ENCODE measurements at places on chromosomes 6 and 20.

DNA sequence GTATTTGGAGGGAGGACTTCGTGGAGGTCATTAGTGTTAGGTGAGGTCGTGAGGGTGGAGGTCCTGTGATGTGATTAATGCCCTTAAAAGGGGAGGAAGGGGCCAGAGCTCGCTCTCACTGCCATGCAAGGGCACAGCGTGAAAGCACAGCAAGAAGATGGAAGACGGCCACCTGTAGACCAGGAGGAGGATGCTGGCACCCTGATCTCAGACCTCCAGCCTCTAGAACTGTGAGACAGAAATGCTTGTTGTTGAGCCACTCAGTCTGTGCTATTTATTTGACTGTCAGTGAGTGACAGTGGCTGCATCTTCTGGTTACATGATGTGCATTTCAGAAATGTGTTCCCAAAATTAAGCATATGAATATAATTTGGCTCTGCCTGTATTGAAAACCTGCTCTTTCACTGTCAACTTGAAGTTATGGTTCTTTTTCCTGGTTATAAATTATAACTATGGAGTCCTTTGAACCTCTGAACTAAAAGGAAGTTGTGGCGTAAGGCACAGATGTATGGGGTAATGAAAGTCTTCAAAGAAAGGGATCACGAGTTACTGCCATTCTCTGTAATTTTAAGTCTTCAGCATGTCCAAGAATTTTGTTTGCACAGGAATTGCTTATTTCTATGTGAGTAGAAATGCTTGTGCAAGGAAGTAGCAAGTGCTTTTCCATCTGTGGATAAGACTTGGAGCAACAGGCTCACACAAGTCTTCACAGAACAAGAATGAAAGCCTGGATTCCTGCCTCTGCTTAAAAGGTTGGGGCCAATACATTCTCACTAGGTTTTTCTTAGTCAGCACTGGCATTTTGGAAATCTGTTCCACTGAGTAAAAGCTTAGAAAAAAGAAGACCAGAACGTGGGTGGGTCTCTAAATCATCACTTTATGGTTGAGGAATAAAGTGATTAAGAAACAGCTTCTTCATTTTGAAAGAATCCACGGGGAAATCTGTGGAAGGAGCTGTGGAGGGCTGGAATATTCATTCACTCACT is 10.3 kb downstream of the PPP1R14C start:
- DNase-seq, result no peak

GRCh38 chr6:85058806-85059205 is 294.4 kb upstream of the TBX18 start:
- no peak for DNase-seq

DNA sequence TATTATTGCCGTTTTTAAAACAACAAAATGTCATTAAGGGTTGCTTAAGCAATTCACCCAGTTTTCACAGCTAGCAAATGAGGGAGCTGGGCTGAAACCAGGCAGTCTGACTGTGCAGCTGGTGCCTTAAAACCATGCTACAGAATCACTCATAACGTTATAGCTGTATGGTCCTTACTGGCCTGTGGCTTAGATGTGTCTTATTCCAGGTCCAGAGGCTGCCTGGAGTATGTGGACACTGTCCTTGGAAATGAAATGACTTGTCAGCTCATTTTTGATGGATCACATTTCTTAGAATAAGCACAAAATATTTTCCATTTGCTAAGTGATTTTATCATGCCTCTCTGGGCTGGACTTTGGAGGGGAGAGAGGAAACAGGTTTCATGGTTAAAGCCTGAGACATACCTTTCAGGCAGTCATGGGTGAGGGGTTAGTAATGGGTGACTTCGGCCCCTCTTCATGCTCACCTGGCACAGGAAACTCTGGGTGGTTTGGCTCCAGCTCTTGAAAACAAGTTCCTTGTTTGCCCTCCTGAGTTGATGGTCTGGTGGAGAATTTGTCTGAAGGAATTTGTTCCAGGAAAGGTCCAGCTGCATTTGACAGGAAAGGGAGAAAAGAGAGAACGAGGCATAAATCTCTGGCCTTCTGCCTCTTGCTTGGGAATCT is 823.2 kb downstream of the DHX35 start:
- DNase-seq, result no peak

DNA sequence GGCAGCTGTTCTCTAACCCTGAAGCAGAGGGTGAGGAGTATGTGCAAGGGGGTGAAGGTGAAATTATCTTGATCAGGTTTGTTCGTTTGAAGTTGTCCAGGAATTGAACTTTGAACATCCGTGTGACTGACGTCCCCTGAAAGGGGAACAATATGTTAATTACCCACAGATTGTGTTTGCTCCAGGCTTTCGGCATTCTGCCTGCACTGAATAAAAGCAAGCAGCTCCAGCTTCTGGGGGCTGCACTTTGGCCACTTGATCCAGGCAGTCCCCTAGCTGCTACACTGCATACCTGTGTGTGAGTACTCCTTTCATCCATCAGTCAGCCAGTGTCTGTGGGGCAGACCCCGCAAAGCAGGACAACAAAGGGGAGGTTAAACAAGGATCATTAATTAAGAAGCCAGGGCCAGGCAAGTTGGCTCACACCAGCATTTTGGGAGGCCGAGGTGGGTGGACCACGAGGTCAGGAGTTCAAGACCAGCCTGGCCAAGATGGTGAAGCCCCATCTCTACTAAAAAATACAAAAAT is 104.8 kb upstream of the BTN3A2 start:
- DNase-seq, result no peak

GRCh38 chr6:162907876-162908481 is 180.2 kb downstream of the PACRG start:
- no peak for DNase-seq

DNA sequence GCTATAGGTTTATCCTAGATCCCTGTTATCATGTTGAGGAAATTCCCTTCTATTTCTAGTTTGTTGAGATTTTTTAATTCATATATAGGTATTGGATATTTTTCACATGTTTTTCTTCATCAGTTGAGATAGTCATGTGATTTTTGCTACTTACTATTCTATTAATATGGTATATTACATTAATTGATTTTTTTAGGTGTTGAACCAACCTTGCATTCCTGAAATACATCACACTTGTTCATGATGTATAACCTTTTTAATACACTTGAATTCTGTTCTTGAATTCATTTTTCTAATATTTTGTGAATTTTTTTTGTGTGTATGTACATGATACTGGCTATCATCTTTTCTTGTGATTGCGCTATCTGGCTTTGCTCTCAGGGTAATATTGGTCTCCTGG is 25.5 kb upstream of the CAP2 start:
- no peak for DNase-seq

- DNase-seq, result no peak
Measured at GRCh38 chr6:161476711-161477110, 202.8 kb upstream of the AGPAT4 start.

DNA sequence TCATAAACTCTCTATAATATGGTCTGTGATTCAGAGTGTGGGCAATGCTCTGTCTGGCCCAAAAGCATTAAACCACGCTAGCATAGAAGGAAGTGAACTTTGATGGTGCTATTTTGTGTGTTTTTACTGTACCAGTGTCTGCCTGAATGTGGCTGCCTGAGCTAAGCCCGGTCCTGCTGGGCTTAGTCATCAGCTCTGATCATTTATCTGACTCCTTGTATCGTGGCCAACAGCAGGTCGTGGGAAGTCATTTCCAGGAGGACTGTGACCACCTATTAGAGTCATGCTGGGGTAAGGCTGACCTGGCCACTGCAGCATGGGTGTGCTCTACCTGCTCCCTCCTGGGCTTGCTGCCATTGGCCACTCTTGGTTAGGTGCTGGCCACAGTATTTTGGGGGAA is 239.1 kb upstream of the CEP162 start:
- DNase-seq, result no peak

GRCh38 chr20:54116550-54117235 is 46.3 kb upstream of the BCAS1 start:
- DNase-seq, result no peak

DNA sequence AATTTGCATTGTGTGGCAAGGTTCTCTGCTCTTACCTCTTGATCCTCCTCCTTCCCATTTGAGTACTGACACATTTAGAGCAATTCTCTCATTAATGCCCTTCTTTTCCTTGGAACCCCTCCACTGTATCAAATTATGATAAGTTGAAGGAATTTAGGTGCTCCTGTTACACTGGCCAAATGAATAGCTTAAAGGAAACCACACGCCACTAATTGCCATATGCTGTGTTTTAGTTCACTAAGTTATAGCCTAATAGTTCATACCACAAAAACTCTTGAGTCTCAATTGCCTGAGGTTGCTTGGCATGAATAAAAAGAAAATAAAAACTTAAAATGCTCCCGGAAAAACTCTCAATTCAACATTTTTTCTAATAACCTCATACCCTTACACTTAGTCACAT is 1239.3 kb downstream of the EPHA7 start:
- no peak for DNase-seq

- no peak for DNase-seq
Measured at GRCh38 chr6:166561771-166562359, 24.6 kb downstream of the RAMACL start.

DNA sequence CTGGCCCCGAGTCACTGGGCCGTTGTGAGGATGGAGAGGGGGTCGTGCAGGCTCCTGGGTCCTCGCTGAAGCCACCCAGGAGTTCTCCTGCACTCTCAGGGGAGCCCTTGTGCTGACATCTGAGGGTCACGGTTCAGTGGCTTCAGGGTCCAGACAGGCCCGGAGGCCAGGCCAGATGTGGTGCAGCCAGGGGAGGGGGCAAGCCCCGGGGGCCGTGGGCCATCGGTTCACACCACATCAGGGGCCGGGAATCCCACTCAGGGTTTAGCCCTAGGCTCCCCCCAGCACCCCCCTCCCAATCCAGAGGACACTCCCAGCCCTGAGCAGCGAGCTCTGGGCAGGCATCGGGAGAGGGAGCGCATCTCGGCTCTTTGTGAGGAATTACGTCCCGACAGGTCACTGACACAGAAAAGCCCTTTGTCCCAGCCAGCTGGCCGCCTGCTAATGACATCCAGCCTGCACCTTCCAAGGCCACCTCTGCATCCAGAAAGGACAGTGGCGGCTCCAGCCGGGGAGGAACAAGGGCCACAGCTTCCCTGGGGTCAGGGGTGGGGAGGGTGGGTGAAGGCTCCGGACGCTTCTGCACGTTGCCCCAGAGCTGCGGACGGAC is 6.4 kb upstream of the CHRNA4 start:
- DNase-seq, result no peak

GRCh38 chr6:29726571-29727194 is 3.4 kb downstream of the HLA-F start:
- DNase-seq, result no peak

DNA sequence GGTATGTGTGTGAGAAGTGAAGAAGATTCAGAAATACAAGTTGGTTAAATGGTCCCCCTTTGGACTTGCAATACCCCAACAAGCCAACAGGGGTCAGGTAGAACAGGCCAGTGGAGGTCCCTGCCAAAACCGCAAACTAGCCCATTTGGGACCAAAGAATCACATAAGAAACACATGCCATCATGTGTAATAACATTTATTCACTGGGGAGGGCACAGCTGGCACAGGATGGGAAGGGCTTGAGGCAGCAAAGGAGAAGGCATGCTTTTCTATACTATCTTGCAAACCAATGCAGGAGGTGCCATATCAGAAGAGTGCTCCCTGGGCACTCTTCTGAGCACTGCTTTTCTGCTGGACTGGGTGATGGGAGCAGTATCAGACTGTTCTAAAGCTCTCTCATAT is 116.1 kb upstream of the TRAF3IP2 start:
- no peak for DNase-seq

- no peak for DNase-seq
Measured at GRCh38 chr20:44031781-44032582, 117.3 kb downstream of the TOX2 start.

GRCh38 chr6:74166849-74167248 is 470.8 kb downstream of the CD109 start:
- DNase-seq, result no peak

DNA sequence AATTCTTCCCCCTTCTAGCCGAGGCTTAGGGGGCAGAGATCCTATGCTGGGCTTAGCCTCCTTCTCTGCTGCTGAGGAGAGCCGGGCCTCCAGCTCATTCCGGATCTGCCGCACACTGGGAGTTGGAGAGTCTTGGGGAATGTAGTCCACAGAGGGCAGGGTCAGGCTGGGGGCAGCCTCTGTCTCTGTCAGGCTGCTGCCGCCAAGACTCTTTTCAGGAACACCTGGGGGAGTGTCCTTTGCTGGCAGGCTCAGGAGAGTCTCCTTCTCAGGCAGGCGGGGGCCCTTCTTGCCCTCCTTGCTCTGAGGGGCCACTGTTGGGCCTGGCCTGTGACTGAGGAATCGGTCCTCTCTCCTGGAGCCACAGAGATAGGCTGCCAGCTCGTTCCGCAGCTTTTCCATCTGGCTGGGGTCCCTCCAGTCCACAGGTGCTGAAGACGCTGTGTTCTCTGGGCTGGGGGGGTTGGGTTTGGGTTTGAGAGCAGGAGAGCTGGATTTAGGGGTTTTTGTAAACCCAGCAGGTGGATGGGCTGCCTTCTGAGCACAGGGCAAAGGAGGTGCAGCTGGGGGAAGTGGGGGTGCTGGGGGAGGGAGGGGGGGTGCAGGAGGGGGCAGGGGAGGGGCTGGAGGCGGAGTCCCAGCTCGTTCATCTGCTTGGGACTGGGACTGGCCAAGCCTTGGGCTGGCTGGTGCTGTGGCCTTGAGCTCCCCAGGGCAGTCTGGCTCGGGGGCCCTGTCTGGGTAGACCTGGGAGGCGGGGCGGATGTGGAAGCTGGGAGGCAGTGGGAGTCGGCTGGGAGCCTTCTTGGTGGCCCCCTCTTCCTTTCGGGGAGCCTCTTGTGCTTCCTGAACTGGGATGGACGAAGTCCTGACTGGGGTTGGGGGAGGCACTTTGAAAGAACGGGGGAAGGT is 36.1 kb downstream of the C6orf132 start:
- no peak for DNase-seq

DNA sequence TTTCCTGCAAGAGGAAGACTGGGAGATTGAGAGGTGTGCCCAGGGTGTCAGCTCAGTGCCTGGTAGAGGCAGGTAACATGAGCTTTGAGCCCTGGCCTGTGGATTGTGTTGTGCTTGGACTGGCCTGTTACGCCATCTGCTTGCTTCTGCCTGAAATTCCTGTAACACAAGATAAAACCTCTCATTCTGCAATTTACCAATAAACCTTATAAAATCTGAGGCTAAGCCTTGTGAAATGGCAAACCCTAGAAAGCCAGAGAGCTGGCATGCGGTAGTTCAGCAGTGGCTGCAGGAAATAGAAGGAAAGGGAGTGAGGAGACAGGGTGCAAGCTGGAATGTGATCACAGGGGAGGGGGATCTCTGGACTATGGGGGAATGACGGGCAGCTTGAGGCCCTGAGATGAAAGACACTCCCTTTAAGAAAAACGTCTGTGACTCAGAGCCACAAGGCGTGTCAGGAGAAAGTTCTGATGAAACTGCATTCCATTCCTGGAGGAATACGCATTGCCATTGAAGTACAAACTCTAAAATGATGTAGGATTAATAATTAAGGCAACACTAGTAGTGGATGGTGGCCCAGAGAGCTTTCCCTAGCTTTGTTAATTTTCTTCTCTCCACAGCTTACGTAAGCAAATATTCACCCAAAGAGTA is 26.3 kb upstream of the TFAP2A start:
- DNase-seq, result no peak

- DNase-seq, result no peak
Measured at GRCh38 chr6:40348591-40348990, 238.6 kb downstream of the LRFN2 start.

GRCh38 chr6:111975466-111975865 is 78.4 kb upstream of the CCN6 start:
- no peak for DNase-seq

GRCh38 chr6:90285611-90286381 is 10.8 kb downstream of the BACH2 start:
- DNase-seq, result no peak

- DNase-seq, result no peak
Measured at GRCh38 chr20:59525500-59526241, 78.7 kb upstream of the PHACTR3 start.

- peak; percentile 48 for DNase-seq
Measured at GRCh38 chr6:100116411-100117194, 122.6 kb upstream of the MCHR2 start.
